ENCODE measurements at places on chromosomes 16 and 17.

GRCh38 chr17:1192911-1193699 is 13.3 kb upstream of the ABR start:
- DNase-seq, result no peak

DNA sequence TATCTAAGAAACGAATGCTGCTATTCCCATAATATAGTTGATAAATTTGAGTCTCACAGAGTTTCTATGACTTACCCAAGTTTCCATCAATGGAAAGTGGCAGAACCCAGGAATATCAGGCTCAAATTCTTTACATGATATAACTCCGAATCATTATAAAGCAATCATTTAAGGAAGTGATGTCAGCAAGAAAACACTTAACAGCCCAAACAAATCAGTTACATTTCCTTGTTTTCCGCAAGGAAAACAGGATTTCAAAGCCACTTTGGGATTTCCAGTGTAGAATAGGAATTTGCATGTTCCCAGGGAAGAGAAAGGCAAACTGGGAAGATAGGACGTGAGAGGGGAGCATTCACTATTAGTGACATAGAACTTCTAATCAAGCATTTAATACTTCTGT is 311.4 kb upstream of the GOT2 start:
- DNase-seq, result no peak

GRCh38 chr16:68267612-68268405 is 3.5 kb downstream of the SLC7A6 start:
- DNase-seq, result no peak

- DNase-seq, result no peak
Measured at GRCh38 chr16:58037365-58038057, 12.0 kb downstream of the MMP15 start.

GRCh38 chr17:66690166-66690565 is 144.8 kb upstream of the CACNG5 start:
- DNase-seq, result no peak

GRCh38 chr16:83338138-83338537 is 469.6 kb upstream of the HSBP1 start:
- no peak for DNase-seq

DNA sequence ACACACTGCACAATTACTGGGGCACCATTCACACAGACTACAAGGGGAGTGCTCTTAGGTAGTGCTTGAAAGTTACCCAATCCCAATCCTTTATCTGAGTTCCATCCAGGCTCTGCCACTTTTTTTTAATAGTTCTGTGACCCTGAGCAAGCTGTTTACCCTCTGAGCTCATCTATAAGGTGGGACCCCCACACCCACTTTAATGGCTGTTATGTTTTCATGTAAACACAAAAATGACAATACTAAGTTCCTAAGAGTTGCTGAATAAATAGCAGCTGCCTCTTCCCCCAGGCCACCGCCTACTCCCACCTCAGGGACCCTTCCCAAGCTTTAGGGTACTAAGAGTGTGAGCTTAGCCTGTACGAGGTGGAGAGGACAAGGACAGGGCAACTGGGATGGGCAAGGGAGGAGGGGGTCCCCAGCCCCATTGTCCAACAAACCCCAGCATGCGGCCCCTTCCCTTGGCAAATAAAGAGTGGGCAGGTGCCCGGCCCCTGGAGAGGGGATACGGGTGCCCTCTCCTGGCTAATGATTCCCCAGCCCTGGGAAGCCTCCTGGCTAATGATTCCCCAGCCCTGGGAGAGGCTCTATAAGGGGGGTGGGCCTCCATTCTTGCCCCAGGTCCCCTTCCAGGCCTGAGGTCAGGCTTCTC is 14.6 kb downstream of the SLC13A2 start:
- no peak for DNase-seq

DNA sequence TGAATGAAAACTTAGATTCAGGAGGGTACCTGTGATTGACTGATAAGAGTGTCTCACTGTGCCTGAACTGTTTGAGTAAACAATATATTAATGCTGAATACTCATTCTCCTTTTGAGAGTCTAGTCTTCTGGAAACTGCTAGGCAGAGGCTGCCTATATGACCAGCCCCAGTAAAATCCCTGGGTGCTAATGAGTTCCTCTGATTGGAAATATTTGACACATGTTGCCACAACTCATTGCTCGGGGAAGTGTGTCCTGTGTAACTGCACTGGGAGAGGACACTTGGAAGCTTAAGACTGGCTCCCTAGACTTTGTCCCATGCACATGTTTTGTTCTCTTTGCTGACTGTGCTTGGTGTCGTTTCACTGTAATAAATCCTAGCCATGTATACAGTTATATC is 108.7 kb upstream of the NACA2 start:
- DNase-seq, result no peak

DNA sequence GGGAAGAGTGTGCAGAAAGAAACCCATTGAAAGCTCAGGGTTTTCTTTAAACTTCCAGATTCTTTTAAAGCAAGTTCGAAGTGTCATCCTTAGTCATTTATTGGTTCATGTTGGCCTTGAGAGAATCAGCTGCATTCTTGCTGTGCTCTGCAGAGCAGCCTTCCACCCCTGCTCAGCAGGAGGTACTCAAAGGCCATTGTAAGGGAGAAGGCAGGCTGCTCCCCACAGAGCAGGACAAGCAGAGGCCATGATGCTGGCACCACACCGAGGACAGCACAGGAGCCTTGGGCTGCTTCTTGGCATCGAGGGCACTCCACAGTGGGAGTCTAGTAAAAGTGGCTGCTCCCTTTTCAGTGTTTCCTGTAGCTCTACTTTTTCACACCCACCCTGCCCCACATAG is 29.6 kb downstream of the NMT1 start:
- no peak for DNase-seq

Measured in RWPE2 (cell line).